ENCODE measurements at places on chromosomes 12 and 14. TPM values are rescaled to one million over a fixed set of nuclear protein-coding genes. Genes with fewer than 3 reads are reported as not detected.

- 0 out of 2 replicates have a peak overlapping the region, but pooled peaks have one; percentile 72 for H3K27ac ChIP-seq
- H3K27me3 ChIP-seq = no peaks in the 10 kb centered on the region
- no peak overlapping the region for H3K4me3 ChIP-seq
- H3K36me3 ChIP-seq = no peaks in the 10 kb centered on the region
- no peak for DNase-seq
These were observed 28.5 kb downstream of the CDKN1B start for GRCh38 chr12:12745576-12746211.

DNA sequence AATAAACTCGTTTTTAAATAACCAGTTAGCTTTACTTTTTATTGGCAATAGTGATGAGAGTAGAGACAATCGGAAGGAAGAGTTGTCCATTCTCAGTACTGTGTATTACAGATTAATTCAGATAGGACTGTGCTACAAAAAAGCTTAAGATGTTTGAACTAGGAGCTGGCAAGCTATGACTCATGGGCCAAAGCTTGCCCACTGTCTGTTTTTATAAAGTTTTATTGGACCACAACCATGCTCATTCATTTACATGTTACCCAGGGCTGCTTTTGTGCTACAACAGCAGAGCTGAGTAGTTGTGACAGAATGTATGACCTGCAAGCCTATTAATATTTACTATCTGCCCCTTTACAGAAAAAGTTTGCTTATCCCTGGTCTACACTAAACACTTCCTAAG, 19.4 kb downstream of the GNS start:
- peaks cover 38% of the 10 kb centered on the region for H3K36me3 ChIP-seq
- H3K4me3 ChIP-seq = no peak overlapping the region
- DNase-seq = no peak
- H3K27ac ChIP-seq = no peak overlapping the region
- no peaks in the 10 kb centered on the region for H3K4me1 ChIP-seq

- no peaks in the 10 kb centered on the region for H3K36me3 ChIP-seq
- DNase-seq = peak; percentile 64
- no peak overlapping the region for H3K27ac ChIP-seq
- H3K27me3 ChIP-seq = no peaks in the 10 kb centered on the region
These were observed 119.9 kb upstream of the MGAT4C start for GRCh38 chr12:86376052-86376451.

DNA sequence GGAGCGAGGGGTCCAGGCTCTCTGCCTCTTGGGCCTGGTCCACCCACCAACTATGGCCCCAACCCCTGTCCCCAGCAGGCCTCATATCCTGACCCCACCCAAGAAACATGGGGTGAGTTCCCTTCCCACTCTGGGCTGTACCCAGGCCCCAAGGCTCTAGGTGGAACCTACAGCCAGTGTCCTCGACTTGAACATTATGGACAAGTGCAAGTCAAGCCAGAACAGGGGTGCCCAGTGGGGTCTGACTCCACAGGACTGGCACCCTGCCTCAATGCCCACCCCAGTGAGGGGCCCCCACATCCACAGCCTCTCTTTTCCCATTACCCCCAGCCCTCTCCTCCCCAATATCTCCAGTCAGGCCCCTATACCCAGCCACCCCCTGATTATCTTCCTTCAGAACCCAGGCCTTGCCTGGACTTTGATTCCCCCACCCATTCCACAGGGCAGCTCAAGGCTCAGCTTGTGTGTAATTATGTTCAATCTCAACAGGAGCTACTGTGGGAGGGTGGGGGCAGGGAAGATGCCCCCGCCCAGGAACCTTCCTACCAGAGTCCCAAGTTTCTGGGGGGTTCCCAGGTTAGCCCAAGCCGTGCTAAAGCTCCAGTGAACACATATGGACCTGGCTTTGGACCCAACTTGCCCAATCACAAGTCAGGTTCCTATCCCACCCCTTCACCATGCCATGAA, 8.6 kb downstream of the ARHGAP9 start:
- DNase-seq = no peak
- no peak overlapping the region for H3K4me3 ChIP-seq
- H3K4me1 ChIP-seq = peaks cover 11% of the 10 kb centered on the region
- no peaks in the 10 kb centered on the region for H3K36me3 ChIP-seq

DNA sequence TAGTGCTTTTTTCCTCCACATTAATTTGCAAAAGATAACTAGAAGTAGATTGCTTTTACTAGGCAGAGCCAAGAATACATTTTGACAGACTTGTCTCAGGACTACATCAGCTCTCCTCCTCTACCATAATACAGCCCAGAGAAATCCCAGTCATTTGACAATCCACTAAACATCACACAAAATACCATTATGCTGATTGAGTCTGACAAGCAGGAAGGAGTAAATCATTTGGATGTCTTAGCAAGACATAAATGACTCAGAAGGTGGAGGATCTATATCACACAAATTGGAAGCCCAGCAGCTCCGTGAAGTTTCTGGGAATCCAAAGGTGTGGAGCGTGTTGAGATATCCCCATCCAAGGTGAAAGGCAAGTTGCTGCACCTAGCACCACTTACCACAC, 75.4 kb upstream of the FKBP4 start:
- no peaks in the 10 kb centered on the region for H3K36me3 ChIP-seq
- H3K27ac ChIP-seq = no peak overlapping the region
- no peaks in the 10 kb centered on the region for H3K4me1 ChIP-seq
- no peak overlapping the region for H3K4me3 ChIP-seq
- DNase-seq = no peak

GRCh38 chr14:101072945-101073597, 169.5 kb upstream of the RTL1 start:
- peaks cover 26% of the 10 kb centered on the region for H3K4me1 ChIP-seq
- H3K27ac ChIP-seq = no peak overlapping the region
- H3K4me3 ChIP-seq = no peak overlapping the region
- H3K36me3 ChIP-seq = no peaks in the 10 kb centered on the region

DNA sequence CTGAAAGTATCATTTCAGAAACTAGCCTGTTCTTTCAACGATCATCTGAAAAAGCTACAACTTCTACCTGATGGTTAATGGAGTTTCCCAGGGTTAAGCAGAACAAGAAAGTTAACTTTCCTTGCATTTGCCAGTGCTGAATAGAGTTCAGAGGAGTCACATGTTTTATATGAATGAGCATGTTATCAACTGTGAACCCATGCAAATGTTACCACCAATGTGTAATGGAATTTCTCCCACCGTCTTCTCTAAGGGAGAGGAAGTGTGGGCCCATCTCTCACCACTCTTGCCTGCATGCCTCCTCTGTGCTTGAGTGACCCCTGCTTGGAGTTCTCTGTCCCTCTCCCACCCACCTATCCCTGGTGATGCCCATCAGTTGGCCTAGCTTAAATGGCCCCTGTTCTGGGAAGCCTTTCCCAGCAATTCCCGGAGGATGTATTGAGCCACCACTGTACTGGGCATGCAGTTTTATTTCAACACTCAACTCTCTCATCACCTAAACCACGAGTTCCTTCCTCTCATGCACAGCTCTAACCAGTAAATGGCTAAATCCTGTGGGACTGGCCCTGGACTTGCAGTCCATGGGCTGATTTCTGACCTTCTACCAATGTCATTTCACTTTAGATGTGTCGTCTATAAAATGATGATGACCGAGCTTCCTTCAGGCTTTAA, 159.8 kb downstream of the RPAP3 start:
- H3K27ac ChIP-seq = no peak overlapping the region
- H3K27me3 ChIP-seq = no peaks in the 10 kb centered on the region
- no peak overlapping the region for H3K4me3 ChIP-seq
- H3K4me1 ChIP-seq = no peaks in the 10 kb centered on the region

- no peak for DNase-seq
- no peak overlapping the region for H3K27ac ChIP-seq
- peaks cover 16% of the 10 kb centered on the region for H3K4me1 ChIP-seq
- peaks cover 18% of the 10 kb centered on the region for H3K36me3 ChIP-seq
These were observed 1.7 kb downstream of the TUBA1A start for GRCh38 chr12:49187184-49187583.

GRCh38 chr12:96587691-96588090, 98.3 kb downstream of the CFAP54 start:
- H3K36me3 ChIP-seq = no peaks in the 10 kb centered on the region
- no peak overlapping the region for H3K4me3 ChIP-seq
- no peaks in the 10 kb centered on the region for H3K4me1 ChIP-seq
- DNase-seq = no peak
- no peak overlapping the region for H3K27ac ChIP-seq
- no peaks in the 10 kb centered on the region for H3K27me3 ChIP-seq

DNA sequence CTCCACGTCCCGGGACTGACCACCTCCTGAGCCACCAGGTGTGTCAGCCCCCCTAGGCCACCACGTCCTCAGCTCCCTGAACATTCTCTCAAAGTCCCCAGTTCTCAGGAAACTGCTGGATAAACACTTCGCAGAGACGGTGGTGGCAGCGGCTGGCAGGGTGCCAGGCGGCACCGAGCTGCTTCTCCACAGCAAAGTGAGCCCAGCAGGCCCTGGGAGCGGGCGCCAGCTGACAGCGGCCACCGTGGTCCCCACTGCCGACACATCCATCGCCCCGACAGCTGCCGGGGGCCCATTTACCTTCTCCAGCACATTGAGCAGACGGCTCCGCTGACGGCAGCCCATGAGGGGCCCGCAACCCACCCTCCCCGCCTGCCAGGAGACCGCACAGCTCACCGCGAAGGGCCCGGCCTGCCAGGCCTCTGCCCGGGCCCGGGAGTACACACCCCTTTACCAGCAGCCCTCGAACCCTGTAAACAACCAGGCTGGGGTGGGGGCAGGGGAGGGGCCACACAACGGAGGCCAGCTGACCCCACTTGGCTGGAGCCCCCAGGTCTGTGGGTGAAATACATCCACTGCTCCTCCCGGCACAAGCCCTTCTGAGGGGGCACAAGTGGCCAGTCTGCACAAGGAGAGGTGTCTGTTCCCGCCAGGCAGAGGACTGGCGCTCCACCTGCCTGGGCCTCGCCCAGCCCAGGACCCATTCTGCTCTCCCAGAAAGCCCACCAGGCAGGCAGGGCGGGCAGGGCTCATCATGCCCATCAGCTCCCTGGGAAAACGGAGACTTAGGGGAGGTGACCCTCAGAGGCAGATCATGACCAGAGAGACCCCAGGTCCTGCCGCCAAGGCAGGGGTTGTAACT, 10.5 kb downstream of the AKT1 start:
- no peaks in the 10 kb centered on the region for H3K27me3 ChIP-seq
- no peak for DNase-seq
- no peak overlapping the region for H3K4me3 ChIP-seq
- H3K4me1 ChIP-seq = no peaks in the 10 kb centered on the region
- H3K27ac ChIP-seq = no peak overlapping the region

GRCh38 chr12:26507613-26508012, 312.2 kb downstream of the SSPN start:
- H3K27me3 ChIP-seq = no peaks in the 10 kb centered on the region
- H3K27ac ChIP-seq = no peak overlapping the region
- DNase-seq = no peak
- no peak overlapping the region for H3K4me3 ChIP-seq

DNA sequence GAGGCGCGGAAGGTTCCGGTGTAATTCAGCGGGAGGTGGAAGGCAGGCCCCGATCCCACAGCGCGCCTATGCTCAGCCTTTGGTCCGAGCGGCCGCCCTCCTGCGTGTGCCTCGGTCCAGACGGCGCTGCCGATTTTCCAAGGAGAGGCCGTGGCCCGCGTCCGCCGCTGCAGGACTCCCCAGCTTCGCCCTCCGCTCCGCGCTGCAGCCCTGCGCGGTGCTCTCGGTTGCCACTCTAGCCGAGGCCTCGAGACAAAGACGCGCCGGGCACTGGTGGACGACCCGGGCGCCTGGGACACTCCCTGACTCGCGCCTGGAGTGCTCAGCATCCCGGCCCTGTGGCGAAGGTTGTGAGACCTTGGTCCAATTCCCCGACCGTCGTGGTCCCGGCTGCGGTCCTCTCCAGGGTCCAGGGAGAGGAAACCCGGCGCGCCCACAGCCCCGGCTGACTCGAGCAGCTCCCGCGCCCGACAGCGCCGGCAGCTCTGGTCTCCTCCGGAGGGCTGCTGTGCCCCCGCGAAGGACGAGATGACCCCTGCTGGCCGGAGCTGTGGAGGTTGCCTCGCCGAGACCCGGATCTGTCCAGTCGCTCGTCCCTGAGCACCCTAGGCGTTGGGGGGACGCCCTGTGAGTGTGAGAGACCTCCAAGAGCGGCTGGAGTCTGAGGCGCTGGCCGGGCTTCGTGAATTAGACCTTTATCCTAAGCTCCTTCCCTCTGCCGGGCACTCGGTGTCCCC, 6.5 kb downstream of the HOXC12 start:
- peak overlapping the region; percentile 23 for H3K4me3 ChIP-seq
- peaks cover 12% of the 10 kb centered on the region for H3K4me1 ChIP-seq
- H3K27me3 ChIP-seq = peaks cover 100% of the 10 kb centered on the region
- no peak overlapping the region for H3K27ac ChIP-seq
- DNase-seq = no peak
- H3K36me3 ChIP-seq = no peaks in the 10 kb centered on the region

DNA sequence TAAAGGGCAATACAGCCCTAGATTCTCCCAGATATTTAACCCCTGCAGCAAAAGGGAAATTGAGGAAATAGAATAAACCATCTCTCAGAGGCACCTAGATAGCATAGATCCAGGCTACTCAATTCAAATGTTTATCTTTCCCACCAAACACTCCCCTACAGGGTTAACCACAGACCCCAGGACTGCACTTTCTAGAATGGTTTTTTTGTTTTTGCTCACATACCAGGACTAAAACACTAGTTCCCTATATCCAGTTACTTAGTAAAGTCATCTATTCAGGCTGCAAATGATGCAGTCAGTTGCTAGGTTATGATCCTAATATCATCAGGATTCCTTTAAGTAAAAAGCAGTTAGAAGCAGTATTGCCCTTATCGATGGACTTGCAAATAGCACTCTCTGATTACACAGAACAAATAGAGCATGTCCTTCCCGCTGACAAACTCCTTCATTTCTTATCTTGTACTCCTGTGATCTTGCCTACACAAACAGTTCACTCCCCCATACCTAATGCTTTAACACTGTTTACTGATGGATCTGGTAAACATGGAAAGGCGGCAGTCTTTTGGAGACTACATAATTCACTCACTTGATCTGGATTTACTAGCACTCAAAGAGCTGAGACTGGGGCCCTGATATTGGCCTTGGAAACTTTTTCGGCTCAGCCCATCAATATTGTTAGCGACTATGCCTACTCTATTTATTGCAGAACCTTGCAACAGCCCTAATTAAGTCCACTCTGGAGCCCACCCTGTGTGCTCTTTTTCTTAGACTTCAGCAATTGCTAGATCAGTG, 257.2 kb upstream of the DIO2 start:
- H3K27ac ChIP-seq = no peak overlapping the region
- H3K4me3 ChIP-seq = no peak overlapping the region
- H3K27me3 ChIP-seq = peaks cover 16% of the 10 kb centered on the region
- DNase-seq = no peak
- H3K36me3 ChIP-seq = no peaks in the 10 kb centered on the region
- peaks cover 34% of the 10 kb centered on the region for H3K4me1 ChIP-seq

DNA sequence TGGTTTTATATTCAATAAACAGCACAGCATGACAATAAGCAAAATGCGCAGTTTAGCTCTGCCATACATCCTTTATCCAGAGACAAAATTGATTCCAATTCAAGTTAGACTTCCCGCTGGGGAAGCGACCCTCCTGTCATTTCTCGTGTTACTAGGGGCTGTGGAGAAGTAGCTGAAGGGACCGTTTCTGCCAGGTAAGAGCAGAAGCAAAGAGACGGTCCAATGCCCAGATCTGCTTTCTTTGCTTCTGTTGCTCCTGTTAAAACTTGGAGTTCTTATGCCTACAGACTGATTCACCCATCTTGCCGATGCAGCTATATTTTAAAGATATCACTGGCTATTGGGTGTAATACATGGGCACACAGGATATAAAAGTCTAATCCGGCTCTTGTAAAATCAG, 156.8 kb upstream of the AVPR1A start:
- DNase-seq = no peak
- H3K4me1 ChIP-seq = no peaks in the 10 kb centered on the region
- no peak overlapping the region for H3K27ac ChIP-seq
- H3K27me3 ChIP-seq = no peaks in the 10 kb centered on the region

The EIF2S3B gene
- 0.56 TPM for polyA plus RNA-seq

The FAM90A1 gene
- 0.19 TPM for polyA plus RNA-seq

The TPPP2 gene
- not detected for polyA plus RNA-seq

The RFLNA gene
- polyA plus RNA-seq = 3.9 TPM

The EIF4B gene
- 130 TPM for polyA plus RNA-seq

The EXOC3L4 gene
- not detected for polyA plus RNA-seq

The SLC8A3 gene
- 0.31 TPM for polyA plus RNA-seq

The KCNC2 gene
- not detected for polyA plus RNA-seq
